NCI-H1436 (cell line): ENCODE measurements at places on chromosomes 4 and X.

DNA sequence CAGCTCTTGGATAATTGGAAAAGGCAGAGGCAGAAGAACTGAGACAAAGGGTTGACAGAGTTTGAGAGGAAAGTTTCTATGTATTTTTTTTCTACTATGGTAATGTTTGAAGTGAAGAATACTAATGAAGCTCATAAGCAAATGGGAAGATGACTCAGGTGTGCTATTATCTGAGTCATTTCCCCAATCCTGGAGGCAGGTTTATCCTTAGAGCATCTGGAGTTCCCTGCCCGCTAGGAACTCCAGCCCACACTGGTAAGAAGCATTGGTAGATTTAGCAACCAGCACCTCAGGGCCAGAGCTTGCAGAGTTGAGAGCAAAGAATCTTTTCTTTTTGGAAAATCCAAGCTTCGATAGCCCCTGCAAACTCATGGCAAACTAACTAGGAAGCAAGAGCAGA is 55.2 kb downstream of the DOCK11 start:
- DNase-seq: no peak

DNA sequence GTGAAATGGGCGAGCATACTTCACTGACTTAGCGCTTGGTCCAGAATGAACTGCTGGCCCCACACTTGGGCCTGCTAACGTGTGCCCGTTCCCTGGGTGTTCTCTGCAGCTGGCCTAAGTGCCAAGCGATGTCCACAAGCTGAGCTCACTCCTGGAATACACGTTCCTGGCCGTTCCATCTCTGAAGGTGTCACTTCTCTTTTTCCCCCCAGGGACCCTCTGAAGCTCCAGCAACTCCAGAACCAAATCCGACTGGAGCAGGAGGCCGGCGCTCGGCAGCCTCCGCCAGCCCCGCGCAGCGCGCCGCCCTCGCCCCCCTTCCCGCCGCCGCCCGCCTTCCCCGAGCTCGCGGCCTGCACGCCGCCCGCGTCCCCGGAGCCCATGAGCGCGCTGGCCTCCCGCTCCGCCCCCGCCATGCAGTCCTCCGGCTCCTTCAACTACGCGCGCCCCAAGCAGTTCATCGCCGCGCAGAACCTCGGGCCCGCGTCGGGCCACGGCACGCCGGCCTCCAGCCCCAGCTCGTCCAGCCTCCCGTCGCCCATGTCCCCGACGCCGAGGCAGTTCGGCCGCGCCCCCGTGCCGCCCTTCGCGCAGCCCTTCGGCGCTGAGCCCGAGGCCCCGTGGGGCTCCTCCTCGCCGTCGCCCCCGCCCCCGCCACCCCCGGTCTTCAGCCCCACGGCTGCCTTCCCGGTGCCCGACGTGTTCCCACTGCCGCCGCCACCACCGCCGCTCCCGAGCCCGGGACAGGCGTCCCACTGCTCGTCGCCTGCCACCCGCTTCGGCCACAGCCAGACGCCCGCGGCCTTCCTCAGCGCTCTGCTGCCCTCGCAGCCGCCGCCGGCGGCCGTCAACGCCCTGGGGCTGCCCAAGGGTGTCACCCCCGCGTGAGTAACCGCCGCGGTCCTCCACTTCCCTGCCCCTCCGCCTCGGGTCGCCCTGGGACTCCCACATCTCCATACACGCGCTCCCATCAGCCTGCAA is 132.3 kb downstream of the CBR4 start:
- no peak for DNase-seq

GRCh38 chrX:41026702-41027078 is 58.6 kb upstream of the USP9X start:
- DNase-seq: no peak

DNA sequence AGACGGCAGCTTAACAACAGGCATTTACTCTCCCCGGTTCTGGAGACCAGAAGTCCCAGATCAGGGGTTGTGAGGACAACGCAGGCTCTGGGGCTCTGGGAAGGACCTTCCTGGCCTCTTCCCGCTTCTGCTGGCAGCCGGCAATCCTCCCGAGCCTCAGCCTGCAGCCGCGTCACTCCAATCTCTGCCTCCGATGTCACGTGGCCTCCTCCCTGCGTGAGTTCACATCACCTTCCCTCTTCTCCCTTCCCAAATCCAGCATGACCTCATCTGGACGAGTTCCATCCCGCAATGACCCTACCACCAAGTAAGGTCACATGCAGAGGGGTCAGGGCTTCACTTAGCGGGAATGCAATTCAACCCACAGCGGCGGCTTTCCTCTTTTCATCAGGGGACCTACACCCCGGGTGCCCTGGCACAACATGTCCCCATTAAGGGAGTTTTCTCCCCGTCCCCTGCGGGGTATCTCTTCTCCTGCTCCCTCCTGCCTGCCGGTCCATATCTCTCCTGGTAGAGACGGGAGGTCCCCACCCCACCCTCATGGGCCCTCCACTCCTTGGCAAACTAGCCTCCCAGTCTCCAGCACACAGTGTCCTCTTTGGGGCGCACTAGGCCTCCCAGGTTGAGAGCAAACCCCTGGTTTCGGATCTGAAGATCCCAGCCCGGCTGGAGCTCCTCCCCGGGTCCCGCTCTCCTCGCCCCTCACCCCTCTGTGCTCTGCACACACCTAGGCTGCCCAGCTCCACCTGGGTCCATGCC is 25.5 kb downstream of the ABLIM2 start:
- DNase-seq: no peak

GRCh38 chr4:160318567-160319220 is 1215.8 kb downstream of the RAPGEF2 start:
- no peak for DNase-seq

- DNase-seq: no peak
Measured at GRCh38 chr4:182901337-182901736, 15.8 kb downstream of the DCTD start.

DNA sequence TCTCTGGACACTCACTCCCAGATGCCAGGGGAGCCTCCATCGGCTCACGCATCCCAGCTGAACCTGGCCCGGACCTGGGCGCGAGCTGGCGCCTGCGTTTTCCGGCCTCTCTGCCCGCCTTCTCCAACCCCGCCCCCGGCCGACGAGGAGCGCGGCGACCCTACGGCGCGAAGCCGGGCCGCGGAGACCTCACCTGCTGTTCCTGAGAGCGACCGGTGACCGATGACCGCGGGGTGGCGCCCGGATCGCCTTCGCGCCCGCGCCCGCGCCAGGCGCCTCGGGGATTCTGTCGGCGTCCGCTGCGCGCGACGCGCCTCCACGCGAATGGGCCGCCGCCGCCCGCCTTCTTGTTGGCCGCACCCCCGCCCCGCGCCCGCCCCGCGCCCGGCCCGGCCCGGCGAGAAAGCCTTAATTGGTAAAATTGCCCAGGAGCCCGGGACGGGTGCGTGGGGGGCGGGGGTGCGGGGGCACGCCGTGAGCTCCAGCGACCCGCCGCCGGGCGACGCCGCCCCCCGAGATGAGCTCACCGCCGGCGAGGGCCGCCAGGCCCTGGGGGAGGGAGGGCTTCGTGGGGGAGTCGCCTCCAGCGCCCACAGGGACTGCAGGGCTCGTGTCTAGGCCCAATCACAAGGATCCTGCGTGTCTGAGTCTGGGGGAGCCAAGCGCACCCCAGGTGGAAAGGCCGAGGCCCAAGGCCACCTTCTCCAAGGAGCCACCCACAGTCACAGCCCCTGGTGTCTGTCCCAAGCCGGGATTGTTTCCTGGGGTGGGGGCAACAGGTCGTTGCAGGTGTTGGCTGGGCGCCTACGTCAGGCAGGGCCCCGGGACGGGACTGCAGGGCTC is at the start of gene FLNA:
Gene FLNA, minus strand, starts transcription at position 322 of the 843 bp plus-strand sequence. CDS start 3,389 bp downstream, outside the sequence.
- no peak for DNase-seq

DNA sequence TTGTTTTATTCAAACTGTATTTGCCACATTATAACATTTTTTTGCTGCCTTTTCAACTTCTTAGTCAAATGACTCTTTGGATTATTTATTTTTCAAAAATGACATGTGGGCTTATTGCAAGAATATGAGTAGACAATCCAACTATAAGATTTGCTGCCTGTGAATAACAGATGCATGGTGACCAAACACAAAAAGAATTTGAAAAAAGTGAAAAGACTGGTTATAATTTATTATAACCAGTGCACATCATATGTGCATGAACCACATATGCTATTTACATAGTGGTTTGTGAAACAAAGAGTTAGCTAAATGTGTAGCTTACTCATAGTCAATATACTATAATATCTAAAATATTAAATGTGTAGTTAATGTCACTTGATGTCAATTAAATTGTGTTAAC is 2086.8 kb downstream of the ARAP2 start:
- DNase-seq: no peak

DNA sequence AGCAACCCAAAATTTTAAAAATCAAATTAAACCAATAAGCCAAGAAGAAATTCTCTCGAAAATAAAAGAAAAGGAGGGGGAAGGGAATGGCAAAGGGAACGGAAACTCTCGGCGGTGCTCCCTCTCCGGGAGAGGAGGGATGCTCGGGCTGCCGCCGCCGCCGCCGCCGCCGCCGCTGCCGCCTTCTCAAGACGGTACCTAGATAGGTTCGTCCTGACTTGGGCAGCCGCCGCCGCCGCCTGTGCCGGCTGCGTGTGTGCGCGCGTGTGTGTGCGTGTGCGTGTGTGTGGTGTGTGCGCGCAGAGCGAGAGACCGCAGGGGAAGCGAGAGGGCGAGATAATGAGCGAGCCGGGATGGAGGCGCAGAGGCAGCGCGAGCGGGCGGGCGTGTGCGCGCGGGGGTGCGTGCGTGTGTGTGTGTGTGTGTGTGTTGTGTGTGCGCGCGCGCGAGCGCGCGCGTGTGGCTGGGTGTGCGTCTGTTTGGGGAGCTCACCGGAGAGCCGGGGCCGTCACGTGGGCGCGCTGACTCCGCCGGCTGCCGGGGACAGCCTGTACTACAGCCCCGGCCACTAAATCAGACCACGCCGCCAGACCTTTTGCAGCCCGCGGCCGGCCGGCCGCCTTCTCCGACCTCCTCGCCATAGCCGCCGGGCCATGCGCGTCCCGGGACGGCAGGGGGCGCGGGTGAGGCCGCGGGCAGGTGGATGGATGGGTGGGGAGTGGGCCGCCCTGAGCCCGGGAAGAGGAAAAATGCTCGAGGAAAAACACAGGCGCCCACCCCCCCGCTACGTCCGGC is 111.6 kb downstream of the DHX15 start:
- peak; percentile 66 for DNase-seq

- DNase-seq: no peak
Measured at GRCh38 chrX:109679820-109680219, 53.2 kb downstream of the ACSL4 start.

- no peak for DNase-seq
Measured at GRCh38 chr4:24690436-24690835, 104.9 kb upstream of the SOD3 start.

DNA sequence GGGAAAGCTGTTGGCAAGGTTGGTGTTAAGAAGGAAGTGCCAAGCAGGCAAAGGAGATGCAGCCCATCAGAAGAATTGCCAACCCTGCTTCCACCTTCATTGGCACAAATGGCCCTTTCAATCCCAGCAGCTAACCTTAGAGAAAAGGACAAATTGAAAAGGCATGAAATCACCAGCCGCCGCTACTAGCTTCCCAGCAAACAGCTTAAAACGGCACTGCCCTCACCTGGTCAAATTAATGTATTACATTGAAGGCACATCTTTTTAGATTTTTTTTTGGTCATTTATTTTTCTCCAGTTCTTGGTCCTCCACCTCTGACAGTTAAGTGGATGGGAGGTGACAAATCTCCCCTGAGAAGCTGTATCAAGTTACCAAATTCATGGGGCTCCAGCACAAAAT is 51.0 kb upstream of the NHSL2 start:
- no peak for DNase-seq

- DNase-seq: no peak
Measured at GRCh38 chrX:51569561-51569960, 49.2 kb downstream of the CENPVL3 start.

GRCh38 chr4:130646886-130647285 is 1550.9 kb downstream of the C4orf33 start:
- DNase-seq: no peak

DNA sequence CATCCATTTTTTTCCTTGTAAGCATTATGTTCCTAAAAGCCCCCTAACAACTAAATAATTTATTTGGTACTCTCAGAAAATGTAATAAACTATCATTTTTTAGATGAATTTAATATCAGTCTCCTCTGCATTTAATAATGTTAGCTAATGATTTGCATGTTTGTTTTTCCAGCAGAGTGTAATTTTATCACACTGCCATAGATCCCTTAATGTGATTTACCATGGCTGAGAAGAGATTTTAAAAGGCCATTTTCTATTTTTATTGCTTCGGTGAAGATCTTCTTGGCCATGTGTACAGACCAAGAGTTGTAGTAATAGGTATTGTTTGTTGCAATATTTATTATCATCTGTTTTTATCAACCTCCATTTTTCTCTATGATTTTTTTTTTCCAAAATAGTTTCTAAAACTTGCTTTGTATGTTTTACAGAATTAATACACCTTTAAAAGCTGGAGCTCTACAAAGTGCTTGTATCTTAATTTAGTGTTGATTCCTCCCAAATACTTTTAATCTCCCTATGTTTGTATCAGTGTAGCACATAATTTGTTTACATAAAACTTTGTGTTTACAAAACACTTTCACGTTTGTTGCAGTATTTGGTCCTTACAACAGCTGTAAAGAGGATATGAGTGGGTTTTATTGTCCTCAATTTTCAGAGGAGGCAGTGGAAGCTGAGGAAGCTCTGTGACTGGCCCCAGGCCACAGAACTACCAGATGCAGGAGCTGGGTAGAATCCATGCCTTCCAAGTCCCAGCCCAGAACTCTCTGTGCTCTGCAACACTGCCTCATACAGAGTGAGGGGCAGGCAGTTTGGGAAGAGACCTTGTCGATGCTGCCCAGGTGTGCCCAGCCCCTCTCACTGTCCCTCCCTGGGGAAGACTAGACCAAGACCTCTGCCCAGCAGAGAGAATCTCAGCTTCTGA is 58.1 kb downstream of the FAM114A1 start:
- DNase-seq: no peak

- DNase-seq: no peak
Measured at GRCh38 chr4:162201673-162202072, 37.9 kb upstream of the FSTL5 start.

GRCh38 chr4:2194496-2194895 is 47.4 kb downstream of the HAUS3 start:
- DNase-seq: no peak

- DNase-seq: no peak
Measured at GRCh38 chr4:119110121-119110520, 25.5 kb upstream of the MYOZ2 start.

DNA sequence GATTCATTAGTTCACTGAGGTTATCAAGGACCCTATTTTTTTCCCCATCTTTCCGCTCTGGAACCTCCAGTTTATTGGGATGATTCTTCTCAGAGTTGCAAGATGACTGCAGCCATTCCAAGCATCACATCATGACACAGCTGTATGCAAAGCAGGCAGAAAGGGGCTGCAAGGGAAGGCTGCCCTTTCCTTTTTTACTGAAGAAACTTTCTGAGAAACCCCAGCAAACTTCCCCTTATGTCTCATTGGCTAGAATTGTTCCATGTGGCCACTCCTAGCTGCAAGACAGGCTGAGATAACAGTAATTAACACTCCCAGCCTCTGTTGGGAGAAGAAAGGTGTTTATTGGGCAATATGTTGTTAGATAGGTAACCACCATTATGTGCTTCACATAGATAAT is 102.6 kb downstream of the SATL1 start:
- DNase-seq: no peak

DNA sequence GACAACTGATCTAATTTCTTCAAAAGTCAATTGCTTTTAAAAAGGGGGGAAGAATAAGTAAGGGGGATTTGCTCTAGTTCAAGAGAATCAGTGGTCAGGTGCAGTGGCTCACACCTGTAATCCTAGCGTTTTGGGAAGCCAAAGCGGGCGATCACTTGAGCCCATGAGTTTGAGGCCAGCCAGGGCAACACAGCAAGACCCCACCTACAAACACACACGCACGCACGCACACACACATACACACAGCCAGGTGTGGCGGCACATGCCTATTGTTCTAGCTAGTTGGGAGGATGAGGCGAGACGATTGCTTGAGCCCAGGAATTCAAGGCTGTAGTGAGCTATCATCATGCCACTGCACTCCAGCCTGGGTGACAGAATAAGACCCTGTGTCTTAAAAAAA is 9.6 kb downstream of the GRSF1 start:
- DNase-seq: no peak
